ENCODE measurements at places on chromosomes 4 and X.

DNA sequence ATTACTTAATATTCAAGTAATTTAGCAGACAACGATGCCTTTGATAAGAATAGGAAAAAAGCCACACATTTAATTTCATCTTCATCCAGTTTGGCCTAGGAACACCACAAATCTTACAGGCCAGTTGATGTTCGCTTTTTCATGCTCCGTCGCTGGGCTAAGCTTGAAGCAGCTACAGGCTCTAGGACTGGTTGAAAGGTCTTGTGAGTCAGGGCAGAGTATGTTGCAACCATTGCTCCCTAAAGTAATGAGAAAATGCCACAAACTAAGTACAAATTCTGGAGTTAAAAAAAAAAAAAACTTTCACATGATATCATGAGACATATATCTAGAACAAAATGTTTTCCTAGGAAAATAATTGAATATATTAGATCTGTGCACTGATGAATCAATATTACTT, 123.8 kb downstream of the RPS6KA6 start:
- DNase-seq, result no peak

DNA sequence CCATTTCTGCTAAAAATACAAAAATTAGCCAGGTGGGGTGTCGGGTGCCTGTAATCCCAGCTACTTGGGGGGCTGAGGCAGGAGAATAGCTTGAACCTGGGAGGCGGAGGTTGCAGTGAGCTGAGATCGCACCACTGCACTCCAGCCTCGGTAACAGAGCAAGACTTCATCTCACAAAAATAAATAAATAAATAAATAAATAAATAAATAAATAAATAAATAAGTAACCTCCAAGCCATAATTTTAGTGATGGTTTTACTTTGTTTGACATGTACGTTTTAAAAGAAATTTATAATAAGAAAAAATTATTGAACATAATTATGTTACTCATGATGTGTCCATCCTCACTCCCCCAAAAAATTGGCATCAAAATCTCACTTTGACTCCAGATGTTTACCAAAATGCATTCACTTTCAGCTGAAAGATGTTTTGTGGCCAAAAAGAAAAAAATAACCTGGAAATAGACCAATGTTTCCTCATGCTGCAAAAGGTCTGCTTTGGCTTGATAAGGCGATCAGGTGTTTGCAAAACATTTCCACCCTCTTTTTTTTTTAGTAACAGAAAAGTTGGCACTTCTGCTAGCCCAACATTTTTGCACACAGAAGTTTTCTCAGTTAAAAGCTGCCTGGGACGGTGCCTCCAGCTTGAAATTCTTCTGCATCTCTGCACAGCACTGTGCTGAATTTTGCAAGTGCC, 42.2 kb upstream of the DHRSX start:
- DNase-seq, result no peak

GRCh38 chr4:53490965-53491622, 100.2 kb downstream of the LNX1 start:
- peak; percentile 50 for DNase-seq

DNA sequence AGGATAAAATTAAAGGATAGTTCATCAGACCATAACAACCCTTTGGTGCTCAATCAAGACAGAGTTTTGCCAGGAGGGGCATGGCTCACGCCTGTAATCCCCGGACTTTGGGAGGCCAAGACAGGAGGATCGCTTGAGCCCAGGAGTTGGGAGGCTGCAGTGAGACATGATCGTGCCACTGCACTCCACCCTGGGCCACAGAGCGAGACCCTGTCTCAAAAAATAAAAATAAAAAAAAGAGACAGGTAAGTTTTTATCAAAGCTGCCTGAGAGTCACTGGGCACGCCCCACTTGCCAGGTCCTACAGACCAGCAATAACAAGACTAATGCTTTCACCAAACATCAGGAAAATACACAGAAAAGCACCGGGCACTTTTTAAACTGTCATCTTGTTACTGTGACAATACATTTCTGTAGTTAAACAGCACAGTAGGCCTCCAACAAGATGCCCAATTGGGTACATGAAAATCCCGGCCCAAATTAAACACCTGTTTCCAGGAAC, 765 bp downstream of the CFAP97 start:
- no peak for DNase-seq

DNA sequence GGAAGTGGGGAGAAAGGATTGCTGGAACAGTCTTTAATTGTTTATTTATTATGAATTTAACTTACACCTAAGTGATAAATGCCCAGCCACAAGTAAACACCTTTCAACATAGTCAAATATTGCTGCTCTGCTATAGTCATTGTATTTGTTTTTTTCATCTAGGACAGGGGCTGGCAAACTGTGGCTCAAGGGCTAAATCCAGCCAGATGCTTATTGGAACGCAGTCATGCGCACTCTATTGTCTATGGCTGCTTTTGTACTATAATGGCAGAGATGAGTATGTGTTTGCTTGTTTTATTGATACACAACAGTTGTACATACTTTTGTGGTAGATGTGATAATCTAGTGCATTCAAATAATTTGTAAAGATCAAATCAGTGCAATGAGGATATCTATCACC, 95.3 kb downstream of the ZAR1 start:
- DNase-seq, result no peak

GRCh38 chrX:20038966-20039365, 48.1 kb upstream of the BCLAF3 start:
- no peak for DNase-seq

- no peak for DNase-seq
Measured at GRCh38 chr4:186032259-186032658, 36.7 kb upstream of the TLR3 start.

DNA sequence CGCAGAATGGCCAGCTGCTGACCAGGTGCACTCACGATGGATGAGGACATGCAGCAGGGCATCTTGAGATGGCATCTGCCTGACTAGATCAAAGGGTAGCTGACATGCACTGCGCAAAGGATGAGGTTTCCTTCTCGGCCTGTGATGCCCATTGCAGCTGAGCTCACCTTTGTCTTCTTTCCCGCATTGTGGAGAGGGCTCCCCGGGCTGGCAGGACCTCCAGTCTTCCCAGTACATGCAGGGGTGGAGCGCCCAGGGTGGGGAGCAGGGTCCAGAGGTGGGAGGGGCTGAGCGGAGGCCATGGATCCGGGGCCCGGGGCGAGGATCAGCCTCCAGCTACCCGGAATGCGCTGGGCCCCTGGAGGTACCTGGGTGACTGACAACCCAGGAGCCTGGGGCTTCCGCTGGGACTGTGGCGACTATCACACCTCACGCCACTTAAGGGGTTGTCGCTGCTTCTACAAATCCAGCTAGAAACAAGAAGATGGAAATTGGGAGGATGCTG, 12.0 kb downstream of the TREX2 start:
- no peak for DNase-seq

- no peak for DNase-seq
Measured at GRCh38 chr4:141643557-141643956, 7.2 kb downstream of the IL15 start.

GRCh38 chrX:11540532-11541377, 125.0 kb downstream of the ARHGAP6 start:
- no peak for DNase-seq

- DNase-seq, result no peak
Measured at GRCh38 chr4:122705547-122706117, 26.9 kb upstream of the BBS12 start.

DNA sequence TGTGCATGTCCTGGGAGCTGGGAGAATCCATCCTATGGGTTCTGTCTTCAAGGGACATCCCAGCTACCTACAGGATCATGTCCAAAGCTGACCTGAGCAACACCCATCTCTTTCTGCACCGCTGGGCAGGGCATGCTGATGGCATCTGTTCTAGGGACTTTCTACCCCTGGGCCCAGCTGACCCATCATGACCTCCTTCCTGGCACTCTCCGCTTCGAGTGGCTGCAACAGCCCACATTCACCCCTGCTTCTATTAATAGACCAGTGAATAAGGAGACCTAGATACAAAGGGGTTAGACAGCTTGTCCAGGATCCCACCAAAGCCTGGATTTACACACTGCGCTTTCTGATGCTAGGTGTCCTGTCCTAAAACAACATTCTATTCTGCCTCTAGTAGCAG, 44.6 kb upstream of the GPR173 start:
- DNase-seq, result no peak

All from SK-N-SH (cell line).